GM03348 (cell line): ENCODE measurements at places on chromosomes 11 and 22.

DNA sequence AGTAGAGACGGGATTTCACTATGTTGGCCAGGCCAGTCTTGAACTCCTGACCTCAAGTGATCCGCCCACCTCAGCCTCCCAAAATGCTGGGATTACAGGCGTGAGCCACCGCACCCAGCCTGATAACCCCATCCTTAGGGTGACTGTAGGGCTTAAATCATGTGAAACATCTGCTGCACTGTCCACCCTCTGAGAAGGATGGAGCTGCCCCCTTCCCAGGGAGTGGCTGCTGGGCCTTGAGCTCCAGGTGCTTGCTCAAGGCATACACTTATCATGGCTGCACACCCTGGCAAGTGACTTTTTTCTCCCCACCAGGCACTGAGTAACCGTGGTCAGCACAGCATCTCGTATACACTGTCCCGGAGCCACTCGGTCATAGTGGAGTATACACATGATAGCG lies 5.3 kb downstream of the PELI3 start:
- no peak for DNase-seq

DNA sequence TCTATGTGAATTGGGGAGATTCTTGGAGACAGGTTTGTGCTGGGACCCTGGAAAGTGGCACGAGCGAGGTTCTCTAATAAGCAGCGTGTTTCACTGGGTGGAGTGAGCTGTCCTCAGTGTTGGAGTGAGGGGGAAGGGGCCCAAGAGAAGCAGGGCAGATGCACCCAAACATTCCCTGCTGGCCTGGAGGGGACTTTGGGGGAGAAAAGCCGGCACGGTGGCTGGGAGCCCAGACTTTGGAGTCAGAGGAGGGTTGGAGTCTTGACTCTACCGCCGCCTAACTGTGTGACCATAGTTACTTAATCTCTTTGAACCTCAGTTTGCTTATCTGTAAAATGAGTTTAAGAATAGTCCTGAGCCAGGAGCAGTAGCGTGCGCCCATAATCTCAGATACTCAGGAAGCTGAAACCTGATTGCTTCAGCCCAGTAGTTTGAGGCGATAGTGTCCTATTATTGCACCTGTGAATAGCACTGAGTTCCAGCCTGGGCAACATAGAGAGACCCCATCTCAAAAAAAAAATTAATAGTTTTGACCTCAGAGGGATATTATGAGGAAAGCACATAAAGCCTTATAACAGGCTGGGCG lies 614 bp downstream of the NR1H3 start:
- DNase-seq = no peak

DNA sequence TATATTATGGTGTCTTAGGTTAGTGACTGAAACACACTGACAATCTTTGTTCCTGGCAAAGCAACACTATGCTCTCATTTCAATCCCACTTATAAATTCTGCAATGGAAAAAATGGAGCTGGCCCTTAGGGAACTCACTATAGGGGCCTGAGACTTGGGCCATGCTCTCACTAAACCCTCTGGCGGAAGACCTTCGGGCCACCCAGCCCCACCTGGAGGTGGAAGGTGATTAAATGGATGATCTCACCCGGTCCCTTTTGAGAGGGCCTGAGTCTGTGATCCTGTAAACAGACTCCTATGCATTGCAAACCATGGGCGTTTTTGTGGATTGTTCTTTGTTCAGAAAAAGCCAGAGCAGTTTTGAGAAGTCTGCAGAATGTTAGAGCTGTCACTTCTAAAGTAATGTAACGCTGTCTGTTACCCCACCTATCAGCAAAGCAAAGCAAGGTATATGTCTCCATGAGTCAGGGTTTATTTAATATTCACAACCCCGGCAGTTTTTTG lies 17.0 kb upstream of the CDON start:
- DNase-seq = no peak

DNA sequence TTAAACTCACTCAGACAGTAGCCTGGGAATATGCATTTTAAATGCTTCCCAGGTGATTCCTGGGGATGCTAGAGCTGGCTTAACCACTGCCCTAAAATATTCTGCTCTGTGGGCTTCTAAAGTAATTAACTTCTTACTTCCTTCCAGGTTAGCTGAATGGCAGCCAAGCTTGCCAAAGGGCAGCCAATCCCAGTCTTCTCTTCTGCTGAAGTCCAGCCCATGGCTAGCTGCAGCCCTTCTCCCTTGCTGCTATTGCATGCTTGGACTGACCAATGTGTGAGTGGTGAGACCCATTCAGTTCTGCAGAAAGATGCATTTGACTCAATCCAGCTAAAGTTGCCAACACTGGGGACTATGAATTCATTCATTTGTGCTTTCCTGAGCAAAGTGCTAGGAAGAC lies 411.9 kb downstream of the SOX6 start:
- DNase-seq = no peak

GRCh38 chr22:37802310-37803194 lies 5.2 kb upstream of the GCAT start:
- peak; percentile 78 for DNase-seq

GRCh38 chr11:64656862-64657261 lies 65.8 kb downstream of the SLC22A12 start:
- no peak for DNase-seq

GRCh38 chr22:23219317-23219716 lies 39.0 kb downstream of the BCR start:
- no peak for DNase-seq
